ENCODE measurements at places on chromosomes 4 and X.

DNA sequence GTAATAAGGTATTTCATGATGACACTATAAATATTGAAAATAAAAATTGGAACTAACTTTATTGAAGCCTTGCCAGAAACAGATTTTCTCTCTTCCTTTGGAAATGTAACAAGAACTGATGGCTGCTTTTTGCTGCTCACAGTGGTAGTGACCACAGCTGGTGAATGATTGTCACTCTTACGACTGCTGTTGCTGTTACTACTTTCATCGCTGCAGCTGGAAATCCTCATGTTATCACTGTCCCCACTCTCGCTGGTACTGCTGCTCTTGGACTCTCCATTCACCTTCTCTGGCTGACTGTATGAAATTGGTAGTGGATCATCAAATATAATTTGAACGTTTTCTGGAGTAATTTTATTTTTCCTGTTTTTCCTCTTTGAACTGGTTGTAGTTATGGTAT lies 28.5 kb upstream of the COX18 start:
- DNase-seq: no peak

- DNase-seq: no peak
Measured at GRCh38 chr4:40448875-40449274, 113.7 kb downstream of the CHRNA9 start.

- no peak for DNase-seq
Measured at GRCh38 chrX:36640232-36640631, 367.9 kb upstream of the FAM47C start.

- no peak for DNase-seq
Measured at GRCh38 chr4:124783847-124784246, 71.3 kb upstream of the ANKRD50 start.

DNA sequence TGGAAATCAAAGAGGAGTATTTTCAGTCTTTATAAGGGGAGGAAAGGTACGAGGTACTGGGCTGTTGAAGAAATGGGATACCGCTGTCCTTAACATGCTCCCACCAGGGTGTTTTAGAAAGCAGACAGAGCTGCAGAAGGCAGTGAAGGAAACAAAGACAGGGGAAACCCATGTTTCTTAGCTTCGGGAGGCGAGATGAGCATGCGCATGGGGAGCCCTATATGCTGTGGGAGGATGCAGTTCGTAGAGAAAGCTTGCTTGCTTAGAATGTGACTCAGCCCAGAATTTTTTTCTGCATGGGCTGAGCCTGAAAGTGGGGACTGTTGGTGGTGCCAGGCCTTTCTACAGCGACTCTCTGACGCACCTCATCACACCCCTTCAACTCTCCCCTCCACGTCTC lies 28.8 kb upstream of the SCOC start:
- DNase-seq: no peak

All from AG09309 (cell line).